ENCODE measurements at places on chromosomes 3 and 15.
A peak's percentile ranks its signal among the peaks of the same experiment; 100 is the strongest.

GRCh38 chr3:139935866-139936817, 1.2 kb downstream of the CLSTN2 start:
- peak overlapping the region; percentile 72 for H3K4me3 ChIP-seq
- DNase-seq = no peak
- no peaks in the 10 kb centered on the region for H3K27me3 ChIP-seq
- H3K27ac ChIP-seq = no peak overlapping the region
- H3K36me3 ChIP-seq = no peaks in the 10 kb centered on the region

DNA sequence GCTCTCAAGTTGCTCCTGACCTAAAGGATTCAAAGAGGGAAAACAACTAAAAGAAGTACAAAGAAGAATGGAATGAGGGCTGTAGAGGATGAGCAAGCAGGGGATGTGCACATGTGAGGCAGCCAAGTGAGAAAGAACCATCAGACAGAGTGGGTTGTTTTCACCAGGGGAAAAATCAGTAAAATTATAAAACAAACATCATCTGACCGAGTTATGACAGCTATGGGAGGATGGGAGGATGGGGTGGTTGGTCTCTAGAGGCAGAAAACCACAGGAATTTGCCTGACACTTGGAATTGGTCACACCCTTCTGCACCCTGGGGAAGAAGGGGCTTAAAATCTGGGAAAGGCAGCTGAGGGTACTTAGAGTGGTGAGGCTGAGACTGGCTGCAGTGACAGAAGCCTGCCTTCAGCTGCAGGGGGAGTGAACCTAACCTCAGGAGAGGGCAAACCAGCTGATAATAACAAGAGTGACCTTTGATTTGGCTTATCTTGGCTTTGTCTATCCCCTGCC, 10.1 kb downstream of the ARHGAP31 start:
- H3K4me3 ChIP-seq = no peak overlapping the region
- DNase-seq = no peak
- H3K27ac ChIP-seq = no peak overlapping the region
- no peaks in the 10 kb centered on the region for H3K36me3 ChIP-seq
- H3K27me3 ChIP-seq = no peaks in the 10 kb centered on the region
- H3K4me1 ChIP-seq = peaks cover 13% of the 10 kb centered on the region

GRCh38 chr3:121883507-121883906, 10.7 kb upstream of the SLC15A2 start:
- H3K27me3 ChIP-seq = no peaks in the 10 kb centered on the region
- no peak overlapping the region for H3K4me3 ChIP-seq
- H3K27ac ChIP-seq = no peak overlapping the region
- H3K36me3 ChIP-seq = no peaks in the 10 kb centered on the region
- no peaks in the 10 kb centered on the region for H3K4me1 ChIP-seq

- H3K4me1 ChIP-seq = peaks cover 99% of the 10 kb centered on the region
- DNase-seq = no peak
- no peaks in the 10 kb centered on the region for H3K36me3 ChIP-seq
- peak overlapping the region; percentile 52 for H3K27ac ChIP-seq
- H3K4me3 ChIP-seq = peak overlapping the region; percentile 43
These were observed 7.3 kb downstream of the ARL6IP5 start for GRCh38 chr3:69092030-69092516.

DNA sequence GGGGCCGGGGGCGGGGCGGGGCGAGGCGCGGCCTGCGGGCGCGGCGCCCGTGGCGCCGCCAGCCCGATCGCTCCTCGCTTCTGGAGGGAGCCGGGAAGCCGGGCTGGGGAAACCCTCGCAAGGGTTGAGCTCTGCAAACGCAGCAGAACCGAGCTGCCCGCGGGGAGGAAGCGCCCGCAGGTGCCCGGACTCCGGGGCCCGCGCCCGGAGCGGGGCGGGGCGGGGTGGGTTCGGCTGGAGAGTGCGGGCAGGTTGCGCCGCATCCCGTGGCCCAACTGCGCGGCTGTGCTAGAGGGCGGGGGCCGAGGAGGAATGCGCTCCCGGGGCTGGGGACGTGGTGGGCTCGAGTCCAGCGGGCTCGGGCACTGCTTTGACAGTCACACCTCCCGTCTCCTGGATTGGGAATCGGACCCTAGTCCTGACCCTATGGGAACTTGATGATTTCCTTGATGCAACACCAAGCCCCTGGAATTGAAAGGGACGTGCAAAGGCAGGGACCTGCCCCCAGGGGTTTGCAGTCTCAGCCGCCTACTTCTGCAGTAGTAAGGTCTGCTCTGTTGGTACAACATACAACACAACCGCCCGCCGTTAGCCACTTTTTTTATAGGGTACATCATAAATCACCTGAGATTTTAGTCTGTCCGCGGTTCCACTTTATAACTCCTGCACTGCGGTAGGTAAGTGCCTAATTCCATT, 34.3 kb downstream of the ZBTB38 start:
- H3K4me3 ChIP-seq = peak overlapping the region; percentile 88
- no peak for DNase-seq
- no peaks in the 10 kb centered on the region for H3K27me3 ChIP-seq
- peaks cover 50% of the 10 kb centered on the region for H3K4me1 ChIP-seq

- no peak for DNase-seq
- no peak overlapping the region for H3K27ac ChIP-seq
- no peaks in the 10 kb centered on the region for H3K4me1 ChIP-seq
- no peaks in the 10 kb centered on the region for H3K27me3 ChIP-seq
- no peaks in the 10 kb centered on the region for H3K36me3 ChIP-seq
- H3K4me3 ChIP-seq = no peak overlapping the region
These were observed 36.5 kb upstream of the IGF1R start for GRCh38 chr15:98611808-98612207.

GRCh38 chr3:134650431-134651346, at the start of gene KY:
TSS of gene KY (minus strand) at chr3:134651022. CDS start at chr3:134650960, 62 bp downstream.
- H3K27me3 ChIP-seq = no peaks in the 10 kb centered on the region
- no peaks in the 10 kb centered on the region for H3K36me3 ChIP-seq
- no peak for DNase-seq
- peak within 1 kb of the TSS; percentile 71 for H3K4me3 ChIP-seq
- H3K27ac ChIP-seq = peak within 1 kb of the TSS; percentile 65
- peaks cover 6% of the 10 kb centered on the region for H3K4me1 ChIP-seq

- H3K36me3 ChIP-seq = no peaks in the 10 kb centered on the region
- DNase-seq = no peak
- no peaks in the 10 kb centered on the region for H3K4me1 ChIP-seq
- H3K4me3 ChIP-seq = no peak overlapping the region
- H3K27me3 ChIP-seq = no peaks in the 10 kb centered on the region
- H3K27ac ChIP-seq = no peak overlapping the region
These were observed 7.6 kb downstream of the ZMAT3 start for GRCh38 chr3:179063945-179064560.

DNA sequence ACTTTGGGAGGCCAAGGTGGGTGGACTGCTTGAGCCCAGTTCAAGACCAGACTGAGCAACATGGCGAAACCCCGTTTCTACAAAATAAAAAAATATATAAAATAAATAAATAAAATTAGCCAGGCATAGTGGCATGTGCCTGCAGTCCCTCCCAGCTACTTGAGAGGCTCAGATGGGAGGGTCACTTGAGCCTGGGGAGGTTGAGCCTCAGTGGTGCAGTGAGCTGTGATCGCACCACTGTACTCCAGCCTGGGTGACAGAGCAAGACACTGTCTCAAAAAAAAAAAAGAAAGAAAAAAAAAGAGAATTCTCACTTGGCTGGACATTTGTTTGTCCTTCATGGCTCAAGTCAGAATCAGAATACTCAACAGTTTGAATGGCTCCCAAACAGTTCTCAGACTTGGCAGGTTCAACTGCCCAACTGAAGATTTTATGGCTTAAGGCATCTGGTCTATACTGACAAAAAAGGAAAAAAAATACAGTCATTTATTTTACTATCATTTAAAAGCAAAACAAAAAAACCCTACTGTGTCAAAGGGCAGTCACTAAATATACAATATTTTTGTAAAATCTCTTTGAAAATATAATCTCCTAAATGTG, 106.6 kb downstream of the FBXL22 start:
- H3K4me3 ChIP-seq = no peak overlapping the region
- DNase-seq = no peak
- H3K27me3 ChIP-seq = no peaks in the 10 kb centered on the region

- DNase-seq = no peak
- H3K36me3 ChIP-seq = no peaks in the 10 kb centered on the region
- H3K27me3 ChIP-seq = no peaks in the 10 kb centered on the region
These were observed 973 bp downstream of the BUB1B start for GRCh38 chr15:40161693-40162391.

DNA sequence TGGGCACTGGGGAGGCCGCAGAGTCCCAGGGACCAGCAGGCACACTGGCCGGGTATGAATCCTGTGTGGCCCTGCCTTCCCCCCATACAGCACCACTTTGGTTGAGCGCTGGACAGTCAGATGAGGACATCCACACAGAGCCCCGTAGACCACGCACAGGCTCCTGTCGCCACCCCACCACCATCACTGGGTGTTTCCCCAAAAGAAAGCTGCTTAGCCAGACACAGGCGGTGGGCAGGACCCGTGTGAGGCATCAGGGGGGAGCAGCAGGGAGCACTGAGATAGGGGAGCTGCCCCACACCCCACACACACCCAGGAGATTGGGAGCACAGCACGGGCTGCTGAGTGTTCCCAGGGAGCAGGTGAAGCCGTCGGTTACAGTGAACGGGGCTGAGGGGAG, 42.4 kb upstream of the SLC41A3 start:
- no peak for DNase-seq
- no peaks in the 10 kb centered on the region for H3K36me3 ChIP-seq
- no peak overlapping the region for H3K27ac ChIP-seq
- no peaks in the 10 kb centered on the region for H3K27me3 ChIP-seq
- H3K4me1 ChIP-seq = no peaks in the 10 kb centered on the region
- no peak overlapping the region for H3K4me3 ChIP-seq

GRCh38 chr15:53512029-53512428, 247.4 kb downstream of the WDR72 start:
- no peaks in the 10 kb centered on the region for H3K4me1 ChIP-seq
- H3K4me3 ChIP-seq = no peak overlapping the region
- H3K36me3 ChIP-seq = no peaks in the 10 kb centered on the region
- H3K27me3 ChIP-seq = no peaks in the 10 kb centered on the region
- no peak for DNase-seq

GRCh38 chr15:28986108-28986507, 100.3 kb downstream of the APBA2 start:
- no peaks in the 10 kb centered on the region for H3K4me1 ChIP-seq
- no peaks in the 10 kb centered on the region for H3K36me3 ChIP-seq
- DNase-seq = no peak

DNA sequence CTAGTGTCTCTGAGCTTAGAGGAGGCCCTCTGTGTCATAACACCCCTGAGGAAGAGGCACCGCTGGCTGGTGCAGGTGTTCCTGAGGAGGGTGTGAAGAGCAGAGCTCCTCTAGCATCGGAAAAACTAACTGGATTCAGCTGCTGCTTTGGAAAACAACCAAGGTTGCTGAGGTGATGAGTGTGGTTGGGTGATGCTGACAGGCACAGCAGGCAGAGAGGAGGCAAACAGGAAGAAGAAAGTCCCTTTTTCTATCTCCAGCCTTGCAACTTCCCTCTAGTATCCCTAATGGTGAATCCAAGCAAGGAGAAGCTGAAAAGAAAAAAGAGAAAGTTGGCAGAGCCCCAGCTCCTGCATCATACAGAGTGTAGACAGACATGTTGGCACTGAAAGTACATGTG, 3.8 kb upstream of the OR4F15 start:
- H3K27ac ChIP-seq = no peak overlapping the region
- H3K27me3 ChIP-seq = no peaks in the 10 kb centered on the region
- DNase-seq = no peak
- no peaks in the 10 kb centered on the region for H3K36me3 ChIP-seq

- no peak for DNase-seq
- H3K36me3 ChIP-seq = no peaks in the 10 kb centered on the region
- H3K4me3 ChIP-seq = no peak overlapping the region
- no peaks in the 10 kb centered on the region for H3K27me3 ChIP-seq
- no peaks in the 10 kb centered on the region for H3K4me1 ChIP-seq
- no peak overlapping the region for H3K27ac ChIP-seq
These were observed 391.4 kb upstream of the DPH6 start for GRCh38 chr15:35937380-35937779.

DNA sequence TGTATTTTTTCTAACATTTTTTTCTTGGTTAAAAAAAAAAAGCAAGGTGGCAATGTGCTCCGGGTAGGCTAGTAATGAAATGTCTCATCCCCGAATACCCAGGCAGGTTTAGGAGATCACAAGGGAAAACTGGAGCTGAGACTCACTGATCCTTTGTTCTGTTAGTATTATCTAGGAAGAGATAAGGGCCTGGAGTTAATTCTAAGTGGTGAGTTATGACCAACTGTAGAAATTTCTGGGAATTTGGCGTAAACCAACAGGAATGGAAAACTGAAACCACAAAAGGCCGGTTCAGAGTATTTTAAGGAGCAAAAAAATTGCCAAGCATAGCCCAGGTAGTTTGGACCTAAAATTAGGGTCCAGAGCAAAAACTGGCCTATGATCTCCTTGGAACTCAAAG, 12.4 kb downstream of the PPM1M start:
- no peak for DNase-seq
- no peaks in the 10 kb centered on the region for H3K27me3 ChIP-seq
- H3K36me3 ChIP-seq = peaks cover 75% of the 10 kb centered on the region

DNA sequence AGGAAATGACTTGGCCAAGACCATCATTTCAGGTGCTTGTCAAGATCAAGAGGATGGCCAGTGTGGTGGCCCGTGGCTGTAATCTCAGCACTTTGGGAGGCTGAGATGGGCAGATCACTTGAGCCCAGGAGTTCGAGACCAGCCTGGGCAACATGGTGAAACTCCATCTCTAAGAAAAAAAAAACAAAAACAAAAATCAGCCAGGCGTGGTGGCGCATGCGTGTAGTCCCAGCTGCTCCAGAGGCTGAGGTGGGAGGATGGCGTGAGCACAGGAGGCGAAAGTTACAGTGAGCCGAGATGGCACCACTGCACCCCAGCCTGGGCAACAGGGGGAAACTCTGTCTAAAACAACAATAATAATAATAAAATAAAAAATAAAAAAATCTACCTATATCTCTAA, 15.0 kb downstream of the CRABP1 start:
- no peaks in the 10 kb centered on the region for H3K27me3 ChIP-seq
- no peak overlapping the region for H3K27ac ChIP-seq
- H3K36me3 ChIP-seq = no peaks in the 10 kb centered on the region
- H3K4me1 ChIP-seq = no peaks in the 10 kb centered on the region
- DNase-seq = no peak
